ENCODE measurements at places on chromosomes 7 and 10.

GRCh38 chr10:124305131-124305530, 113.6 kb downstream of the OAT start:
- DNase-seq: no peak

DNA sequence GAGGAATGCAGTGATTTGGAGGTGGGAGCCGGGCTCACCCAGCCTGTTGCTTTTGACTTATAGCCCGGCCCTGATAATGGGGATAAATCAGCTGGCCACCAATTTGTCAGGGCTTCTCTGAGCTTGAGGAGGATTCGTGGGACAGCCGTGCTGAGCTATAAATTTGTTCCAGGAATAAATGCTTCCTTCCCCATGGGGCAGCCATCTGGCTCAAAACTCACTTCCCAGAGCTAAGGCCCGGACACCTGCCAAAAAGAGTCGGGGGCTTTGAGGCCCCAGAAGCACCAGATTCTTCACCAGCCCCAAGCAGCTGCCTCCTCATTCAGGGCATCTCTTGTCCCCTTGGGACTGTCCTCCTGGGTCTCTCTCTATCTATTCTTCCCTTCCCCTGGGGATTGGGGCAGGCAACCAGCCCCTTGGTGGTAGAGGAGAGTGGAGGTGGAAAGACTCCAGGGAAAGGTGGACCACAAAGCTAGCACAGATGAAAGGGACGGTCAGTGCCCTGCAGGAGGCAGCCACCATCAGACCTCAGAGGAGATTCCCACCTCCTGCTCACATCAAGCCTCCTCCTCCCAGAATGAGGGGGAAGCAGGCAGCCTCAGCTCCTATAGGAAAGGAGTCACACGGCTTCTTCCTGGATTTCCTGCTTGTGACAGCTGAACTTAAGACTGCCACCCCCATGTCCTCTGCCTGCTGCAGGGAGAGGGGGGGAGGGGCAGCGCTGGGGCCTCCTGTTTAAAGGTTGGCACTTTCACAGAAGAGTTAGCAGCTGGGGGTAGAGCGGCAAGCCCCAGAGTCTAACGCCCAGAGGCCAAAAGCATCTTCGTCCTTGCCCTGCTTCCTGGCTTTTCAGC, 44.2 kb upstream of the LRRC4 start:
- DNase-seq: no peak

DNA sequence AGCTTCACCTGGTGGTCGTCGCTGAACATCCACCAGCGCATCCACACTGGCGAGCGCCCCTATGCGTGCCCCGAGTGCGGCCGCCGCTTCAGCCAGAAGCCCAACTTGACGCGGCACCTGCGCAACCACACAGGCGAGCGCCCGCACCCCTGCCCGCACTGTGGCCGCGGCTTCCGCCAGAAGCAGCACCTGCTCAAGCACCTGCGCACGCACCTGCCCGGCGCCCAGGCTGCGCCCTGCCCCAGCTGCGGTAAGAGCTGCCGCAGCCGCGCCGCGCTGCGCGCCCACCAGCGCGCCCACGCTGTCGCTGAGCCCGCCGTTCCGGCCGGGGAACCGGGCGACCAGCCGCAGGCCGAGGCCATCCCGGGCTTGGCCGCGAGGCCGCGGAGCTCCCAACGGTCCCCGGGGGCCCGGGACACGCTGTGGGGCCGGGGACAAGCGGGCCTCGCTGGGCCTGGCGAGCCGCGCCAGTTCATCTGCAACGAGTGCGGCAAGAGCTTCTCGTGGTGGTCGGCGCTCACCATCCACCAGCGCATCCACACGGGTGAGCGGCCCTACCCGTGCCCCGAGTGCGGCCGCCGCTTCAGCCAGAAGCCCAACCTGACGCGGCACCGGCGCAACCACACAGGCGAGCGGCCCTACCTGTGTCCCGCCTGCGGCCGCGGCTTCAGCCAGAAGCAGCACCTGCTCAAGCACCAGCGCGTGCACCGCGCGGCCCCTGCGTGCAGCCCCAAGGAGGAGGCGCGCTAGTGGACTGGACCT, 18.4 kb downstream of the ZNF775 start:
- DNase-seq: no peak

GRCh38 chr10:13120786-13121499, 21.0 kb downstream of the OPTN start:
- DNase-seq: no peak

DNA sequence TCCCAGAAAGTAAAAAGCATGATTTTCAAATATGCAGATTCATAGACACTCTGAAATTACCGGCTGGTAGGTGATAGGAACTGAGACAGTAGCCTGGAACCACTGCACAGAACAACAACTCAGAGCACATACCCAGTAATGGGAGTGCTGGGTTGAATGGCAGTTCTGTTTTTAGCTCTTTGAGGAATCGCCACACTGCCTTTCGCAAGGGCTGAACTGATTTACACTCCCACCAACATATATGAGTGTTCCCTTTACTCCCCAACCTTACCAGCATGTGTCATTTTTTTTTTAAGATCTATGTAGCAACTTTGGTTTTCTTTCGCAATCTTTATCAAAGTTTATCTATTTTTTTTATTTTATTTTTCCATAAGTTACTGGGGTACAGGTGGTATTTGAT, 358.8 kb downstream of the CALN1 start:
- no peak for DNase-seq

- DNase-seq: no peak
These were observed 149.9 kb downstream of the CPED1 start for GRCh38 chr7:121138262-121138933.

- DNase-seq: no peak
These were observed 164.8 kb upstream of the PRSS58 start for GRCh38 chr7:142422621-142423020.

GRCh38 chr10:126155528-126155927, 232.7 kb downstream of the ADAM12 start:
- DNase-seq: no peak

- DNase-seq: no peak
These were observed 48.7 kb downstream of the BPGM start for GRCh38 chr7:134695321-134695860.

- DNase-seq: no peak
These were observed at the start of gene TAS2R41 for GRCh38 chr7:143477501-143478150. TSS of gene TAS2R41 (plus strand) at chr7:143477873. CDS start at chr7:143477873, 0 bp downstream.

- no peak for DNase-seq
These were observed 939.6 kb downstream of the NRG3 start for GRCh38 chr10:82814635-82815034.

GRCh38 chr7:96400001-96400400, 78.1 kb upstream of the SLC25A13 start:
- DNase-seq: no peak

DNA sequence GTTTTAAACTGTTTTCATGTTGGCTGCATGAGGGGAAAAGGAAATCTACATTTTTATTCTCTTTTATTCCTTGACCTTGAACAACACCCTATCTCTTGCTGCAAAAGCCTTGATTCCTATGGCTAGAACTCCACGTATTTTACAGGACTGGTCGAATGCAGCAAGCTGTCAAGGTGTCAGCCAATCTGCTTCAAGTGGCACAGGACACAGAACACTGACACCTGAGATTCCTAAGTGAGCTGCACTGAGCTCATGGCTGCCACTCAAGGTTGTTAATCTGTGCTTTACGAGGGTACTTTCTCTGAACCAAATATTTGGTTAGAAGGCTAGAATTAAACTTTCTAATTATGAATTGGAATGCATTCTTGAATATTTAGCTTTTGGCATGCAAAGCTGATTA, 349.7 kb upstream of the COBL start:
- no peak for DNase-seq

- DNase-seq: peak; percentile 28
These were observed 3.4 kb downstream of the LRRC27 start for GRCh38 chr10:132335189-132336063.

DNA sequence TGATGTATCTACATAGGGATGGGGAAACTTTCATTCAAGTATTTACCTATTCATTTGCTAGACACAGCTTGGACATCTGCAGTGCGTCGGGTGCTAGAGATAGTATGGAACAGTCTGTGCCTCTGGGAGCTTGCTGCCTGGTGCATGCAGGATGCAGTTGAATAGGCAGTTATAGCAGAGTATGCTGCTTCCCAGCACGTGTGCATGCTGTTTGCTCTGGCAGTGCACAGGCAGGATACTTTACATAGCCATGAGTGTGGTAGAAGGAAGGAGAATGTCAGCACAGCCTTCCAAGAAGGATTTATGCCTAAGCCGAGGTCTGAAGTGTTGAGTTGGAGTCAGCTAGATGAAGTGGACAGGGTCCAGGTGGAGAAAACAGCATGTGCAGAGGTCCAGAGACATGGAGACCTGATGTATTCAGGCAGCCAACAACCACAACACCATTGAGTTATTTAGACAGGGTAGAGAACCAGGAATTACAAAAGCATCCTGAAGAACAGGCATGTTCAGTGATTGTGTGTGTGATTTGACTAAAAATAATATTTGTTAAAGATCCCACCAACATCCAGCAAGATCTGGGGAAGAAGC, 8.1 kb downstream of the MAP3K8 start:
- no peak for DNase-seq

- no peak for DNase-seq
These were observed 30.9 kb downstream of the MAD1L1 start for GRCh38 chr7:2201686-2202360.

DNA sequence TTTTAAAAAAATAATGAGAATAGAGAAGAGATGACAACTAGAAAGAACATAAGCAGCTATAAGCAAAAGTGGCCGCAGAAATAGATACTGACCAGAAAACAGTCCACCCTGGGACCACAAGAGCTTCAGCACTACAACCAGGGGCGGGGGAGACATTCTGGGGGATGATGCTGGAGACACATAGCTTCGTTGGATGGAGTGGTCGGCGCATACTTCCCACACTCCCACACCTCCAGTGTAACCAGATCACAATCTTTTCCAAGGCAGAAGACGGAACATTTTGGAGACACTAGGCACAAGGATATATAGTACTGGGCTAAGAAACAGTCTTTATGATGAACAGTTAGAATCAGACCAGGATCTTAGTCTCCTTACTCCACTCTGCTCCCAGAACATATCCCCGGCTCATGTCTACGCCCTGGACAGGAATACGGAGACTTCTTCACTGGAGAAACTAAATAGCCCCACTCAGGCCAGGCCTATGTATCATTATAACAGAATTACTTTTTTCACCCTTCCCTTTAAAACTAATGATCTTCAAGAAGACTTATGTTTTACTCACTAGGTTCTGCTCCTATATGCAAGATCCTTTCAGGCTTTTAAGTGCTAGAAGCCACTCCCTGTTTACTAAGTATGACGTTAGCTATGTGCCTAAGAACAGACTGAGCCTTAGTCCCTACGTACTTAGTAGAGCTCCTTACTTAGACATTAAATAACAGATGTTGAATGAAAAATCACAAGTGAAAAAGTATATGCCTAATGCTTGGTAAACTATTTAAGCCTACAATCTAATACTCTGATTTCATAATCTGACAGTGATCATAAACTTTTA, 169.6 kb downstream of the SRPK2 start:
- DNase-seq: no peak

- no peak for DNase-seq
These were observed 563.3 kb upstream of the SORCS1 start for GRCh38 chr10:107727767-107728317.

GRCh38 chr7:24175603-24176002, 108.4 kb upstream of the NPY start:
- no peak for DNase-seq

DNA sequence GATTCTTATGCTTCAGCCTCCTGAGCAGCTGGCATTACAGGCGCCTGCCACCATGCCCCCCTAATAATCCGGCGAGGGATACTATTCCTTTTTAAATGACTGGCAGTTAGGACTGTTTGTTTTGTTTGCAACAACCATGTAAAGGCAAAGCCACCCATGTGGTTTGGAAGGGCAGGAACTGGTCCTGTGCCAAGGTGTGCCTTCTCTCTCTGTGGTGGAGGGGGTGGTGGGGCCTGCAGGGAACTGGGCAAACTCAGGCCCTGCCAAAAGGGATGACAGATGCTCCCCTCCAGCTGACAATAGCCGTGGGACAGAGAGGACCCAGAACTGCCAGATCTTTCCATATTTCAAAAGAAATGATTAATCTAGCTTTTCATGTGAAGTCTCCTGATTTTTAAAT, 23.5 kb upstream of the WAPL start:
- DNase-seq: no peak

GRCh38 chr7:3589752-3590151, 288.7 kb downstream of the SDK1 start:
- DNase-seq: no peak

DNA sequence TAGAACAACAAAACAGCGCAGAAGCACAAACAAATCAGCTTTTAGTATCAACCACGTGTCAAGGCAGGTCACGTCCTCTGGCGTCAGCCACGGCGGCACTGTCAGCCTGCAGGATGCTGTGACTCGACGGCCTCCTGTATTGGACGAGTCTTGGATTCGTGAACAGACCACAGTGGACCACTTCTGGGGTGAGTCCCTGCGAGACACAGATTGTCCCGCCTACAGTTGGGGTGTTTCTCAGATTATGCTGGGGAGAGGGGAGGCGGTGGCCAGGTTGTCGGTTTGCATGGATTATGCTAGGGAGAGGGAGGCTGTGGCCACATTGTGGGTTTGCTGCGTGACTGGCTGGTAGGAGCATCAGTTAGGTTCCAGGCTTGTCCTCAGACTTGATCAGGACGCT, 9.7 kb downstream of the SUN1 start:
- no peak for DNase-seq

DNA sequence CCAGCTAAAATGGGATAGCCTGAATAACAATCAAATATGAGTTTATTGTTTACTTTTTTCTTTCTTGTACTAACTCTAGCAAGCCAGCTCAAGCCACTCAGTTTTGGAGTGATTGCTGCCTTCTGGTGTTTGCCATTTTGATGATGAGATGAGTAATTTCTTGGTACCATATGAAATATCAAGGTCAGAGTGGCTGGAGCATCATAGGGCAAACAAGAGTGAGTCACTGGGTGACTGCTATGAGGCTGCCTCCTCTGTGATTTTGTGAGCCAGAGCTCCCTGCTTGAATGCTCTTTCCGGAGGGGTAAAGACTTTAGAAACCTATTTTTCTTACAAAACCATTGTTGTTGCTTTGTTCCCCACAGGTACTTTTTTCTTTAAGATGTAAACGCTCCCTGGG, 295.6 kb downstream of the PRKG1 start:
- DNase-seq: no peak

GRCh38 chr7:11539853-11540252, 292.1 kb downstream of the THSD7A start:
- DNase-seq: no peak

- no peak for DNase-seq
These were observed 2.5 kb upstream of the TRPV5 start for GRCh38 chr7:142935941-142936565.

GRCh38 chr10:3570855-3571266, 214.1 kb downstream of the KLF6 start:
- DNase-seq: no peak

- DNase-seq: no peak
These were observed 48.4 kb upstream of the GTF2IRD1 start for GRCh38 chr7:74405191-74405898.
